Frontal cortex (tissue), 4 donors: ENCODE measurements at places on chromosomes 12 and 14. TPM values are rescaled to one million over a fixed set of nuclear protein-coding genes. Genes with fewer than 3 reads are reported as not detected.
A peak's percentile ranks its signal among the peaks of the same experiment; 100 is the strongest.

DNA sequence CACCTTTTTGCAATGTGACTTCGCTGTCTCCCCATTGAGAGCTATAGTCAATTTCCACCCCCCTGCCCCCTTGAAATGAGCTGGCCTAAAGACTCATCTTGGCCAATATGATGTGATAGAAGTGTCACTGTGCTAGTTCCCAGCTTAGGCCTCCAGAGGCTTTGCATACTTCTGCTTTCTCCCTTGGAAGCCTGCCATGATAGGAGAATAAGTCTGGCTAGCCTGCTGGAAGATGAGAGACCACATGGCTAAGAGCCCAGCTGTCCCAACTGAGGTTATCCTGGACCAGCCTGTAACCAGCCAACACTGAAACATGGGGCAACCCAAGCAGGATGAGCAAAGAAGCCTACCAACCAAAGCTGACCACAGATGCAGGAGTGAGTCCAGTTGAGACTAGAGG lies 196.9 kb downstream of the GRIN2B start:
- DNase-seq = no peak

DNA sequence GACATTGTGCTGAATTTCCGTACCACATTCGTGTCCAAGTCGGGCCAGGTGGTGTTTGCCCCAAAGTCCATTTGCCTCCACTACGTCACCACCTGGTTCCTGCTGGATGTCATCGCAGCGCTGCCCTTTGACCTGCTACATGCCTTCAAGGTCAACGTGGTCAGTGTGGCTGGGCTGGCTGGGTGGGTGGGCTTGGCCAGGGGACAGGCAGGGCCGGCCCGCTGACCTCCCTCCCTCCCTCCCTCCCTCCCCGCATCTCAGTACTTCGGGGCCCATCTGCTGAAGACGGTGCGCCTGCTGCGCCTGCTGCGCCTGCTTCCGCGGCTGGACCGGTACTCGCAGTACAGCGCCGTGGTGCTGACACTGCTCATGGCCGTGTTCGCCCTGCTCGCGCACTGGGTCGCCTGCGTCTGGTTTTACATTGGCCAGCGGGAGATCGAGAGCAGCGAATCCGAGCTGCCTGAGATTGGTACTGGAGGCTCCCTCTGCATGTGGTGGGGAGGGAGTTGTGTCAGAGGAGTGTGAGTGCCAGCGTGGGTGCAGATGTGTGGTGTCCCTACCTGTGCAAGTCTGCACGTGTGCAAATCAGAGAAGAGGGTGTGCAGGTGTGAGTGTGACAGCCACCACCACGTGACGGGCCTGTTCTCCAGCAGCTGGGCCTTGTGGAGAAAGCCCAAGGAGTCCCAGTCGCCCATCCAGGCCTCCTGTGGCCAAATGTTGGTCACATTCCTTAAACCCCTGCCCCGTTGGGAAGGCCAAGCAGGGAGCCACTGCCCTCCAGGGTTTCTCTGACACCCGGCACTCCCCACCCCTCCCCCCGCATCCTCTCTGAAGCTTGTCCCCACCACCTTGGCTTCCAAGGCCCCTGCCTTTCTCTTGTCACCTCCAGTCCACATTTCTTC lies 5.3 kb downstream of the KCNH3 start:
- no peak for DNase-seq

- DNase-seq = no peak
These were observed 276.9 kb downstream of the CACNA1C start for GRCh38 chr12:2329661-2330210.

- DNase-seq = no peak
These were observed 24.5 kb upstream of the PPP1R13B start for GRCh38 chr14:103871596-103872480.

- DNase-seq = no peak
These were observed 175.9 kb upstream of the C14orf180 start for GRCh38 chr14:104403421-104404220.

DNA sequence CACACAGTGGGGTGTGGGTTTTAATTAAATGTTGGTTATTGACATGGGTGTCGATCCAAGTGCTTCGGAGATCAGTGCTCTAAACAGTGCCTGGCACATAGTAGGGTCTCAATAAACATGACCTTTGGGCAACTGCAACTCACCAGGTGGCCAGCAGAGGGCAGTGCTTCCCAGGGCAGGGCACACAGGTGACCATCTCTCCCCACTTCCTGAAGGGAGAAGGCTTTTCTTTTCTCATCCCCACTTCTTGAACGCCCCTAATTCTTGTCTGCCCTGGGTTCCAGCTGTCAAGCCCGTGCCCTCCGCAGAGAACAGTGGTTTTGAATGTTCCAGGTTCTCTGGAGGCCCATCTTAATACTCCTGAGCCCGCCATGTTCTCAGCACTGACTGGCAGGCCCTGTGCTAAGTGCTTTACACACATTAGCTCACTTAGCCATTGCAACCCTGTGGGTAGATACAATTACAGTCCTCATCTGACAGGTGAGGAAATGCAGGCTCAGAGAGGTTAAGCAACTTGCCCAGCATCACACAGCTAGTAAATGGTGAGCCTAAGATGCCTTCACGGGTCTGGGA lies 16.3 kb downstream of the RAPGEF3 start:
- no peak for DNase-seq

- DNase-seq = no peak
These were observed 153.7 kb downstream of the PRKD1 start for GRCh38 chr14:29773990-29774389.

- no peak for DNase-seq
These were observed 155.8 kb upstream of the ATP2B1 start for GRCh38 chr12:89864411-89864810.

DNA sequence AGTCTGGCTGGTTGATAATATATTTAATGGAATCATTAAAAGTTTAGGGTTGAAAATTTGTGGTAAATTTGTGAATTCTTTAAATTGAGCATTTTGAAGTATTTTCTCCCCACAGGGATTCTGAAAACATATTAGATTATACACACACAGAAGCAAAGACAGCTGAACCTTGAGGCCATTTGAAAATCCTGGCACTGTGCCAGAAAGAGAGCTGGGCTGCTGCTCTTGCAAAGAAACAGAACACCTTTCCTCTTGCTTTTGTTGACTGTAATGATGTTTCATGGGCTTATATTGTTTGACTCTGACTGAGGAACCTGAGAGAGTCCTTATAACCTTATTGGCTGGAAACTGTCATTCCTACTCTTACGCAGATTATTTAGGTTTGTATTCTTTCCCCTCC lies 4.8 kb downstream of the RNF34 start:
- DNase-seq = no peak

- peak; percentile 62 for DNase-seq
These were observed 631 bp downstream of the PPM1H start for GRCh38 chr12:62934239-62934798.

DNA sequence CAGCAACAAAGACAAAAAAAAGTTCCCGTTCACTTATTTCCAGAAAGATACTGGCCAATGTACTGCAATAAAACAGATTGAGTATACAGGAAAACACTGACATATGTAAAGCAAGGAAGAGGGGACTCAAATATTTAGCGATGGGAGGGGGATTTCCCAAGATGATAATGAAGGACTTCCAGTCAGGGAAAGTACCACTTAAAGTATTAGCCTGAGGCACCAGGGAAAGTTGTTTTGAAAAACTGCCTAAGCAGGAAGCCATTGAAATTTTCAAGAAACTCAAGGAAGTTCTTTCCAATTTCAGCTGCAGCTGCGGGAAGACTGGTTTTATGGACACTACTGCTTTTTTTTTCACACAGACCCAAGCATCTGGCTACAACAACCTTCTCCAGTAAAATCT lies 1007.4 kb upstream of the NOVA1 start:
- no peak for DNase-seq

DNA sequence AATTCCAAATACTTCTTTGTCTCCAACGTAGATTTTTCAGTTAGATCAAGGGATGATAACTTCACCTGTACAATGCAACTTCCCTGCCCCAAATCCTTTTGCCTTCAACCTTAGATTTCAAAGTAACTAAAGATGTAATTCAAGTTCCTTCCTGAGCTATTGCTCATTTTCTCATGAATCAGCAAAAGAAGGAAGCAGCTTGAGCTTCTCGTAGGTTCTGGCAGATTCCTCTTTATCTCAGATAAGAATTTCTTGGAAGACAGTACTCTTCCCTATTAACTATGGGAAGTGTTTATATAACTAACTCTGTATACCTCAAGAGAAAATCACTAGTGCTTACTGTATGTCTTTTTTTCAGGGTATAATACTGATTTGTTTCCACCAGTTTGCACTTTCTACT lies 203.8 kb downstream of the RASSF9 start:
- no peak for DNase-seq

DNA sequence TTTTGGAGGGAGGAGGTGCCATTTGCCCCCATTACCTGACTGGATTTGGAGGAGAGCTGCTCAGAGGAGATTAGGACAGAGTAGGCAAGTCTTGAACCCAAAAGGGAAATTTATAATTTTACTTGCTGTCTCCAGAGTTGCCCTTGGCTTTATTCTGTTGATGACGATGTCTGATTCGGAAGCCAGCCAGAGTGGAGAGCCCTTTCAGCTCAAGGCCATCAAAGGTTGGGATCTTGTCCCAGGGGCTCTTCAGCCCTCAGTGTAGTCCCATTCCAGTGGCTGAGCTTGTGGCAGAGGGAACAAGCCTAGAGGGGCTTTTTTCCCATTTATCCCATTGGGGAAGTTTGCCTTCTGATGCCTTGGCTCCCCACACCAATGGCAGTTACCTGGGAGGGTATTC lies 71.8 kb downstream of the HSD17B6 start:
- DNase-seq = no peak

- peak; percentile 86 for DNase-seq
These were observed at the start of gene LRP1 for GRCh38 chr12:57127726-57128518. Gene LRP1 (plus strand): TSS chr12:57128483. CDS start chr12:57128965, 482 bp downstream.

DNA sequence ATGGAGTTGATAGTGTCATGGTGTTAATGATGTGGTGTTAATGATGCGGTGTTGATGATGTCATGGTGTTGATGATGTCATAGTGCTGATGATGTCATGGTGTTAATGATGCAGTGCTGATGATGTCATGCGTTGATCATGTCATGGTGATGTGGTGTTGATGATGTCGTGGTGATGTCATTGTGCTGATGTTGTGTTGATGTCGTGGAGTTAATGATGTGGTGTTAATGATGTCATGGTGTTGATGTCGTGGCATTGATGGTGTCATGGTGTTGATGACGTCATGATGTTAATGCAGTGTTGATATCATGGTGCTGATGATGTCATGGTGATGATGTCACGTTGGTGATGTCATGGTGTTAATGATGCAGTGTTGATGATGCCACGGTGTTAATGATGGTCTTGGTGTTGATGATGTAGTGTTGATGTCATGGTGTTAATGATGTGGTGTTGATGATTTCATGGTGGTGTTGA lies 49.1 kb upstream of the RIMBP2 start:
- no peak for DNase-seq

GRCh38 chr14:90419200-90419599 lies 22.4 kb downstream of the CALM1 start:
- no peak for DNase-seq

DNA sequence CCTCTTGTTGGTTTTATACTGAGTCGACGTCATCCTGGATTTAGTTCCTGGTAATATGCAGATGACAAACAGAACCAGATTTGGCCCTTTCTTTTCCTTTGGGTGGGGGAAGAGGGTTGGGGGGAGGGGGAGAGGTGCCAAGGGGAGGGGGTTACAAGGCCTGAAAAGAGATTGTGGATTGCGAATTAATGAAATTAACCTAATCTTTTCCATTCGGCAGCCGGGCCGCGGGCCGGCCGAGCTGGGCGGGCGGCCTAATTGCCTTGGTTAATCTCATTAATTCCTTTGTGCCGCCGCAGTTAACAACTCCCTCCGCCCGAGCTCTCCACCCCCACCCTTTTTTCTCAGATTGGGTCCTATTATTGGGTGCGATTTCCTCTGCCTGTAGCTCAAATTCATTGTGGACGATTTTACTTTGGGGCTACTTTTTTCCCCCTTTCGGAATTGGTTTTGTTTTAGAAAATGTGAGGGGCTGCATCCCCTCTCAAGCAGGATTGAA lies 387 bp upstream of the GSC start:
- DNase-seq = no peak

- DNase-seq = no peak
These were observed 34.8 kb upstream of the SLC38A2 start for GRCh38 chr12:46407361-46407760.

The IFNG-AS1 gene
- total RNA-seq = not detected

The TTC8 gene
- total RNA-seq = 9.4 TPM

The ANKS1B gene
- total RNA-seq = 329 TPM

The CLEC4D gene
- under 0.01 TPM for total RNA-seq

The SLC7A7 gene
- total RNA-seq = 2.0 TPM

The CCDC63 gene
- total RNA-seq = not detected

The ANO2 gene
- total RNA-seq = 4.1 TPM

The OAS3 gene
- 2.0 TPM for total RNA-seq

The FIGNL2 gene
- total RNA-seq = 0.82 TPM
